ENCODE measurements at places on chromosomes 5 and 9. TPM values are rescaled to one million over a fixed set of nuclear protein-coding genes. Genes with fewer than 3 reads are reported as not detected.

TAF11L5 gene
- total RNA-seq = not detected

CORO2A gene
- 1.4 TPM for total RNA-seq

HAPLN1 gene
- 1.8 TPM for total RNA-seq

PDLIM4 gene
- total RNA-seq = 25.9 TPM

CTSV gene
- 4.4 TPM for total RNA-seq

MYO10 gene
- 50.9 TPM for total RNA-seq

TEK gene
- 45.7 TPM for total RNA-seq

OBP2B gene
- not detected for total RNA-seq

C9 gene
- total RNA-seq = not detected

CBY3 gene
- 0.58 TPM for total RNA-seq

CCL27 gene
- not detected for total RNA-seq

PIP5K1B gene
- total RNA-seq = 7.0 TPM

HTR1A gene
- 0.23 TPM for total RNA-seq

NOXA1 gene
- 5.3 TPM for total RNA-seq

ATP10B gene
- 0.47 TPM for total RNA-seq

TSPAN17 gene
- 21.5 TPM for total RNA-seq

PCDHA4 gene
- total RNA-seq = 1.8 TPM
